Spinal cord (tissue), 10 donors: ENCODE measurements at places on chromosomes 11 and 22. TPM values are rescaled to one million over a fixed set of nuclear protein-coding genes. Genes with fewer than 3 reads are reported as not detected.

OR52N4 gene
- 0.20 TPM for total RNA-seq

GRCh38 chr11:9004183-9004926, 554 bp upstream of the NRIP3 start:
- H3K27ac ChIP-seq = no peak overlapping the region
- peaks cover 16% of the 10 kb centered on the region for H3K4me1 ChIP-seq

- peaks cover 5% of the 10 kb centered on the region for H3K36me3 ChIP-seq
- DNase-seq = no peak
- H3K4me3 ChIP-seq = no peak overlapping the region
- peaks cover 19% of the 10 kb centered on the region for H3K4me1 ChIP-seq
- H3K27ac ChIP-seq = no peak overlapping the region
Observed at GRCh38 chr11:12212821-12213185, 102.4 kb downstream of the MICAL2 start.

DNA sequence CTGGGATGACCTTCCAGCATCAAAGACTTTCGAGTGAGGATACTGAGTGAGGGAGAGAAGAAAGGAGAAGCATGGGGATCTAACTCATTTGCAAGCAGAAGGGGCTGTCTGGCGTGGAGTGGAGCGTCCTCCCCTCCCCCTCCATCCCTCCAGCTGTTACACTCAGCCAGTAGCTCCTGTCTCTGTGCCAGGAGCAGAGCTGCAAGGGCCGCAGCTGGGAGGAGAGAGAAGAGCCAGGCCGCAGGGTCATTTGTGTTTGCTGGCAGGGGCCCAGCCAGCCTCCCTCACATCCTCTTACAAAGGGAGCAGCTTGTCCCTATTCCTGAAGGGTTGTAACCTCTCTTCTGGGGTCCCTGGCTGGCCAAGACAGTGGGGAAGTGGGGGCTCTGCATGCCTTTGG, 57.9 kb downstream of the NECTIN1 start:
- H3K36me3 ChIP-seq = peaks cover 64% of the 10 kb centered on the region
- DNase-seq = peak; percentile 19
- H3K27ac ChIP-seq = peak overlapping the region; percentile 84
- H3K4me1 ChIP-seq = peaks cover 42% of the 10 kb centered on the region

DNA sequence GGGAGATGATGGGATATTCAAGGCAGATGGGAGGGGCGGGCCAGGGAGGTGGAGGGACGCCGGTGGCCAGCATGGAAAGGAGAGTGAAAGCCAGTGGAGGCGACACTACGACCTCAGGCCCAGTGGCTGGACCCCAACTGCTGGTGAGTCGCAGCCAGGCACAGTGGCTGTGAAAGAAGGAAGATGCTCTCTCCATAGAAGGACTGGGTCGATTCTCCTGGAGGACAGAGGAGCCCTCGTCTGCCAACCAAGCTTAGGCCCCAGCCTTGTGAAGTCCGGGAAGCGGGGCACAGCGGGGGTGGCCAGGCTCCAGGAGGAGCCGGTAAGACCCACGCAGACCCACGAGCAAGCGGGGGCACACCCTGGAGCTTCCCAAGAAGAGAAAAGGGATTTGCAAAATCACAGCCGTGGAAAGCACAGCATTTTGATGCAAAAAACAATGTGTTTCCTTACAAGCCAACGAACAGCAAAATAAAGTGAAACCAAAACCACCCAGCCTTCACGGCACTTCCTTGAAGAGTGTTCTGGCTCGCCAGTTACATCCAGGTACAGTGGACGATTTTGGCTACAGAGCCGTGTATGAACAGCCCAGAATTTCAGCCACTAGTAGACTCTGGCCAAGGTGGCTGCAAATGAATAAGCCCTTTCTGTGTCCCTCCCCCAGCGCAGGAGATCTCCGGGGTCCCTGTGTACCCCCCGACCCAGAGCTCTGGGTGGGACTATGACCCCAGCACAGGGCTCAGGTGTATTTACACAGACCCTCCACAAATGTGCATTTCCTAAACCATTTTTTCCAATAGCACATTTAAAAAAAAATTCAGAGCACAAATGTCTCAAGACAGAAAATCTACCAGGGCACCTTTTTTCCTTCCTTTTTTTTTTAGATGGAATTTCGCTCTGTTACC, 96.9 kb downstream of the TRMU start:
- H3K36me3 ChIP-seq = peaks cover 34% of the 10 kb centered on the region
- H3K4me1 ChIP-seq = peaks cover 19% of the 10 kb centered on the region
- no peak overlapping the region for H3K4me3 ChIP-seq
- DNase-seq = no peak

DNA sequence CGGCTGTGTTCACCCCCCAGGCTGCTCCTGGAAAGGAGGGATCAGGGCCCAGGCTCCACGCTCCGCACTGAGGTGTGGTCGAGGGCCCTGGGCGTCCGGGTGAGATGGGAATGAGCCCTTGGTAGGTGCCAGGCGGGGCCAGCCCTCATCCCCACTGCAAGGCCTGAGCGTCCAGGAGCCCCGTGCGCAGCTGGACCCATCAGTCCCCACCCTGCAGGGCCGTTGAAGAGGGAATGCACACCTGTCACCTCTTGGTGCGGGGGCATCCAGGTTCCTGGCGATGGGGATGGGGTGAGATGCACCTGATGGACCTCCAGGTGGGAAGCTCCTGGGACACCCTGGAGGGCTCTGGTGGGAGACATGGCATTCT, 72.2 kb downstream of the KCNQ1 start:
- no peak overlapping the region for H3K27ac ChIP-seq
- H3K27me3 ChIP-seq = no peaks in the 10 kb centered on the region
- H3K4me1 ChIP-seq = peaks cover under 1% of the 10 kb centered on the region
- H3K4me3 ChIP-seq = no peak overlapping the region
- H3K36me3 ChIP-seq = no peaks in the 10 kb centered on the region

- no peak overlapping the region for H3K4me3 ChIP-seq
- no peaks in the 10 kb centered on the region for H3K27me3 ChIP-seq
- no peak for DNase-seq
- H3K27ac ChIP-seq = no peak overlapping the region
- peaks cover 3% of the 10 kb centered on the region for H3K4me1 ChIP-seq
- H3K36me3 ChIP-seq = no peaks in the 10 kb centered on the region
Observed at GRCh38 chr11:47857485-47857884, 9.3 kb upstream of the NUP160 start.
